ENCODE measurements at places on chromosomes 13 and 19.
A peak's percentile ranks its signal among the peaks of the same experiment; 100 is the strongest.

DNA sequence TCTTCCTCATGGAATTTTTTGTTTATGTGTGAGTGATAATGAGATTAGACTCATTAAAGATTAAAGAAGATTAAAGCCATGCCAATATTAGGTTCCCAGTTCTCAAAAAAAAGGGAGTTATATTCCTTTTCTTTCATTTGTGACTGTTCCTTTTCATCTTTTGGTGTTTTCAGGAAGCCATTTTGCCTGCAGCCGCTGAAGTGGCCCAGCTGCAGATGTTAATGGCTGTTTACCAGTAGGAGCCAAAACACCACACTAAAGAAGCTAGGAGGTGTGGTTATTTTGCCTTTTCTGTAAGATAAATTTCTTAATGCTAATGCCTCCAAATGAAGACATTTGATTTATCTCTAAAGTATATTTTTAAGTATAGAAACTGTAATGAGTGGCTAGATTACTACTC is 36.3 kb downstream of the ITGBL1 start:
- DNase-seq: no peak

DNA sequence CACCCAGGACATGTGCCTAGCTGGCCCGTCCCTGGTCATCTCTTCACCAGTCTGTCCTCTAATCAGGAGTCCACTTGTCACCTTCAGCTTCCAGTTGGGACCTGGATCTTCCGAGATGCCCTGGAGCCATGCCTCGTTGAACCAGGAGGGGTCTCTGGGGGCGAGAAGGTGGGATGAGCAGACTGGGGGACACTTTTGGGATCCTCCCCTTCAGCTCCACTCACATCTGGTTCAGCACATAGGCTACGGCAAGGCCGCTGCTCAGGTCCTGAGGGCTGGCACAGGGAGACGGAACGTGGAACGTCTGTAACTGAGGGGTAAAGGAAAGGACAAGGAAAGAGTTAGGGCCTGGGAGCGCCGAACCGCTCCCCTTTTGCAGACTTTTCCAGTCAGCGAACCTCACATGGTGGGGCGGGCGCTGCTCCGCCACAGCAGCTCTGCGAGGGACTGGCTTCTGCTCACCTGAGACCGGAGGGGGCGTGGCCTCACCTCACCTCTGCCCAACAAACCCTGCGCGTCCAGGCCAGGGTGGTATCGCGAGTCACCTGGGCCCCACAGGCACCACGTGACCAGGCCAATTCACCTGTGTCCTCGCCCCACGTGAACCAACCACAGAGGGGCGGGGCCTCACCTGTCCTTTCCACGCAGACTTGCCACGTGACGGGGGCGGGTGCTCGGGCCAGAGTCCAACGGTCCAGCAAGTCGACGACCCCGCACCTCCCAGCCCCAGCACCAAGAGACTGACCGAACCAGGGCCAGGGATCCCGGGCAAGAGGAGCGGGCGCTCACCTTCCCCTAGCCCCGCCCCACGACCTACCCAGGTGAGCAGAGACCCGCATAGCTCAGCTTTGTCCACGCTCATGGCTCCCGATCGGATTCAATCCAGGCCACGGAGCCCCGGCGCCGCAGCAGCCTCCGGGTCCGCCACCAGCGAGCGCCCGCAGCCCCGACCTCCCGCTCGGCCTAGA is at the start of gene HOOK2:
HOOK2 (minus strand) TSS at position 965 of the 968 bp plus-strand sequence; CDS start at position 862, 103 bp downstream.
- no peak for DNase-seq

DNA sequence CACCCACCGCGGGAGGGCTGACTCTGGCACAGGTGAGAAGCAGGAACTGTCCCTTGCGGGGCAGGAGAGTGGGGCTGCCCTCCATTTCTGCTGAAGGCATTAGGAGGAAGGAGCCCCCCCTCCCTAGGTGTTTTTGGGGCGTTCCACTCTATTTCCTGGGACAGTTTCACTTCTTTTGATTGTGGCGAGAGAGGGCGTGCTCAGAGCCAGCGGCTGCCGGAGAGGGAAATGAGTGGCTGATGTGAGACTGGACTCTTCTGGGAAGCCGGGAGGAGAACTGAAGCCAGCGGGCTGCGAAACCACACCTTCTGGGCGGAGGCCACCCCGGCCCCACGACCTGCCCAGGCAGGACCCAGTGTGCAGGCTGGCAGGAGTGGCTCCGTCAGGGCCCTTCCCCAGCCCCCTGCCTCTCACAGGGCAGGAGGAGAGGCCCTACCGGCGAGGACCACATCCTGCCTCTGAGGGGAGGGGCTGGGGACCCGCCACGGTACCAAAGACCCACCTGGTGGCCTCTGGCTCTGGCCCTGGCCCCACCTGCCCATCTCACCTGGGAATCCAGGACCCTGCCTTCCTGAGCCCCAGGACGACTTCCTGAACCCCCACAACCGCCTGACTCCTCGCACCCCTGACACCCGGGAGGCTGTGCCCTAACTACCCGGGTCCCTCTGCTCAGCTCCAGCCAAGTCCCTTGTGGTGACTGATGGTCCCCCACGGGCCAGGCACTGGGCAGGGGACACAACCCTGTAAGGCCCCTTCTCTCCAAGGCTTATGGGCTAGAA is 25.9 kb downstream of the MPND start:
- peak; percentile 44 for DNase-seq

- DNase-seq: no peak
Observed at GRCh38 chr13:48491423-48492095, 41.3 kb downstream of the RCBTB2 start.

DNA sequence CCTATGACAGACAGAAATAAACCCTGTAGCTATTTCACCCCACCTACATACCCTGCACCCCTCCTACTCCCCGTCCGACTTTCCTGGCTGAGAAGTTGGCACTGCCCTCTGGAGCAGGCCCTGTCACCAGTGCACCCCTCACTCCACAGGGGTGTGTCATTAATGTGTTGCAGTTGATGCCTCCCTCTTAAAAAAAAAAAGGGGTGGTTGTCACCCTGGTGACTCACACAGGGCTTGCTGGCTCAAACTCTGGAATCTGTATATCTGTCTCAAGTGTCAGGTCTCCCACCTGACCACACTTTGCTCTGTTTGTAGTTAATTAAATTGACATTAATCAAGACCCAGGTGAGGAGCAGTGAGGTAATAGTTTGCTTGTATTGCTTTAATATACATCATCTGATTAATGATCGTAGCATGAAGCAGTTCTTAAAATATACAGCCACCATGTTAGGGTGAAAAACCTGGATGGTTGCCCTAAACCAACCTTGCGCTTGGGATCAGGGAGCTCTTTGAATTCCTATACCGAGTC is 2.0 kb upstream of the GATAD2A start:
- no peak for DNase-seq

GRCh38 chr13:63517371-63517770 is 2101.7 kb upstream of the PCDH20 start:
- DNase-seq: no peak

DNA sequence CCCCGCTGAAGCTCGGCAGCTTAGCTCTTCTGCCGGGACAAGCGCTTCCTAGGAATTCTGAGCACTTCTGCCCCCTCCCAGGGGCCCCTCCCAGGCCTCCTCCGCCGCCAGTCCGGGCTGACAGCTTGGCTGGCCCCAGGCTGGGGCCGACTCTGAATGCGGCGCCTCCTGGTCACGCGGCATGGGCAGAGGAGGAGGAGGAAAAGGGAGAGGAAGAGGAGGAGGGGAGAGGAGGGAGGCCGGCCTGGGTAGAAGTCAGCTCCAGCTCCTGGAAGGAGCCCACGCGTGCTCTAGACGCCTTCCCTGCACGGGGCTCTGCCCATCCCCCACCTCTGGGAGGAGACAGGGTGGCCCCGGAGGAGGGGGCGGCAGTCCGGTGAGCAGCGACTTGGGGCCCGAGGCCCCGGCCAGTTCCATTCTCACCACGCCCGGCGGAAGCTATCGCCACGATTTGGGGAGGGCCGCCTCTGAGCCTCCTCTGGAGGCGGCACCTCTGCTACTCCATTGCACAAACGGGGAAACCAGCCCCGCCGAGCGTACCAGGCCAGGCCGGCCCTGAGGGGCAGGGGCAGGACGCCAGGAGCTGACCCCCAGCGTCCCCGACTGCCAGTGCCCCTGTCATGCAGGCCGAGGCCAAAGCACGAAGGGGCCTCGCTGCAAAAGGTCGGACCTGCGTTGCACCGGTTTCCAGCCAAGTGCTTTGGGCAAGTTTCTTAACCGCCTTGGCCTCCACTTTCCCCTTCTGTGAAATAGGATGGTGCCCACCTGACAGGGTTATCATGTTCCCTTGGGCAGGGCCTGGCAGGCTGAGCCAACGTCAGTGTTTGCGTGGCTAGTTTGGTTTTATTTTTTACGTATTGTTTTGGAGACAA is 31.6 kb downstream of the CCNE1 start:
- no peak for DNase-seq

DNA sequence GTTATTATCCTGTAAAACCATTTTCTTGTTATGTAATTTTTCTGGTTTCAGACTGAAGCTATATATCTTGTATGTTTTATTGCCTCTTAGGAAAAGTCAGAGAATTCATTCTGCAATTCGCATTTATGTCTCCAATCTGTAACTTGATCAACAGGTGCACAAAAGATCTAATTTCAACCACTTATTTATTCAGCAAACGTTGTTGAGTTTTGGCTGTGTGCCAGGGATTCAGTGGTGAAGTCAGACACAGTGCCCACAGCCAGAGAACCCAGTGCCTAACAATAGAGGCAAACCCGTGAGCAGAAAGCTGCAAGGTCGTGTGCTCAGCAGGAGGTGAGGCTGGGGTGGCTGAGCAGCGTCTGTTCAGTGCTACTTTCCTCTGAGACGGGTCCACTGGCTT is 119.5 kb upstream of the MCF2L start:
- DNase-seq: no peak
